ENCODE measurements at places on chromosomes 1 and 21.

GRCh38 chr1:22250724-22251123, 107.8 kb upstream of the WNT4 start:
- DNase-seq: peak; percentile 79

DNA sequence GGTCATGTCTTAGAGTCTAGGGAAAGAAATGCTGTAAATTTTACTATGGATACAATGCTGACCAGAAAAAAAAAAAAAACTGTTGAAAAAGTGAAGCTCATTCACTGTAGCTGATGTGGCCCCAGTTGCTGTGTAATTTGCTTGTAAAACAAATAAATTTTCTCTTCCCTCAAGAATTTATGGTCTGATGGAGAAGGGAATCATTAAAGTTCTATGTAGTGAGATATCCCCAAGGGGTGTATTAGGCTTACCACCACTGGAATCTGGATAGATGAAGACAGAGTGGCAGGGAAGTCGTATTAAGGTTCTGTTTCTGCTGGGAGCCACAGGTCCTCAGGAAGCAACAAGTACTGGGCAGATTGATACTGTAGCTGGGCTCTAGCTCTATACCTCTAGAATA, 860.0 kb downstream of the LTN1 start:
- DNase-seq: peak; percentile 38

DNA sequence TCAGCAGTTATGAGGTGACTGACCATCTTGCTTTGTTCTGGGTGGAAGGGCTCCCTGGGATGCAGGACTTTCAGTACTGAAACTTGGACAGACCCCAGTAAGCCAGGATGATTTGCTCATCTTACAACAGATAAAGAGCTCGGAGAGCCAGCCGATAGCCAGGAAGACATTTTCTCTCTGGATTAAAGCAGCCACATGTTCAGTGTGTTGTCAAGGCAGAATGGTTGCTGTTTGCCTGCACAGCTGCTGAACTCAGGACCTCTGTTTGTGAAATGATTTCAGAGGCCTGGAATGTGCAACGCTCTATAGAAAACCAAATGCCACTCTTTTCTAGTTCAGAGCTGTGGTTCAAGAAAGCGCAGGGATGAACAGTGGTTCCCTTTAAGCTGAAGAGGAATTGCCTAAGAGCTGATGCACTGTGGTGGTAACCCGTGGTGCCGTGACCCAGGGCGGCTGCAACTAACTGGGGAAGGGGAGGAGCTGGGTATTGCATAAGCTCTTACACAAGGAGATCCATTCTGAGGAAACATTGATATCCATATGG, 40.7 kb downstream of the CASQ2 start:
- peak; percentile 80 for DNase-seq

- DNase-seq: no peak
These were observed 8.4 kb upstream of the NPHP4 start for GRCh38 chr1:6000444-6001288.

DNA sequence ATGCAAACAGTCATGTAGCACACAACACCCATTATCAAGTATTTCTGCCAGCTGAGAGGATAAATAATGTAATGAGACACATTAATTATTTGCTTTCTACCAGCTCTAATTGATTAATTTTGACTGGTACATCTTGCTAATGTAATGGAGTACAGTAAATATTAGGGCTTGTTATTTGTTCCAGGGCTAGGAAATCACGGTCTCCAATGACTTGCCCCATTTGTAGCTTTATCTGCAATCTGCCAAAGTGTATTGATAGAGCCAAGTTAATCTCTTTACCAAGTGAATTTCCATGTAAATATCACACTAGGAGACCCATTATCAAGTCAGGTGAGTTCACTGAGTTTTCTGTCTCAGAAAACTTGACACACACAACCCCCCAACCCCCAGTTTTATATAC, 55.1 kb downstream of the RGS13 start:
- DNase-seq: no peak

GRCh38 chr1:115092175-115092574, 2.9 kb upstream of the TSPAN2 start:
- no peak for DNase-seq

GRCh38 chr1:1307261-1307922, 338 bp downstream of the ACAP3 start:
- peak; percentile 50 for DNase-seq

GRCh38 chr1:75079538-75080290, 54.5 kb upstream of the LHX8 start:
- DNase-seq: peak; percentile 4

- DNase-seq: no peak
These were observed 1274.1 kb upstream of the NCAM2 start for GRCh38 chr21:19724081-19724480.

- no peak for DNase-seq
These were observed 28.1 kb upstream of the PM20D1 start for GRCh38 chr1:205878026-205878425.

DNA sequence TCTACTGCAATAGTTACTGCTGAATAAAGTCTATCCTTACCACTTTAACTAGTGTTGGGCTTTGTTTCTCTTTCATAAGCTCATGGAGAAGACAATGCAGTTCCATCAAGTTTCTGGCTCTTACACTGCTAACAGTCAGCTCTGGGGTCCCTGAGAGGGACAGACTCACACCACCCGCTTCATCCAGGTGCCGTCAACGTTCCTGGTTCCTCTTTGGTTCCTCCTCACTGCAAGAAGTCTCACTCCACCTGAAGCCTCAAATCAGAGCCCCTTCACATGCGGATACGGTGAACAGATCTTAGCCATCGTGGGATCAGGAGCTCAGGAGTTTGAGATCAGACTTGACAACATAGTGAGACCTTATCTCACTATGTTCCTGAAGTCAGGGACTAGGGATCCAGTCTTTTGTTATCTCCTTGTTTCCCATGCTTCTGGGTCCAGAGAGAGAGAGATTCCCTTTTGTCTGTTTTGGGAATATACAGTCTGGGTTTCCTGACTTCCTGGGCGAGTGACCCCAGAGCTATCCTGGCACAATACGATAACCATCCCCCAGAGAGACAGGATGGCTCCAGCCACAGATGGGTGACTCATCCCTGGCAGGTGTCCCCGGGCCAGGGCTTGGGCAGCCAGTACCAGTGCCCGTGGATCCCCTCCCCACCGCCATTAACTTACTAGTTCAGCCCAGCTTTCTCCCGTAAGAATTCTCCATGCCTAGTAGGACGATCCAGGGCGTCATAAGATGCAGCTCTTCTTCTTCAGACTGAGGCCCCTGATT, 14.3 kb upstream of the PCP4 start:
- DNase-seq: no peak

DNA sequence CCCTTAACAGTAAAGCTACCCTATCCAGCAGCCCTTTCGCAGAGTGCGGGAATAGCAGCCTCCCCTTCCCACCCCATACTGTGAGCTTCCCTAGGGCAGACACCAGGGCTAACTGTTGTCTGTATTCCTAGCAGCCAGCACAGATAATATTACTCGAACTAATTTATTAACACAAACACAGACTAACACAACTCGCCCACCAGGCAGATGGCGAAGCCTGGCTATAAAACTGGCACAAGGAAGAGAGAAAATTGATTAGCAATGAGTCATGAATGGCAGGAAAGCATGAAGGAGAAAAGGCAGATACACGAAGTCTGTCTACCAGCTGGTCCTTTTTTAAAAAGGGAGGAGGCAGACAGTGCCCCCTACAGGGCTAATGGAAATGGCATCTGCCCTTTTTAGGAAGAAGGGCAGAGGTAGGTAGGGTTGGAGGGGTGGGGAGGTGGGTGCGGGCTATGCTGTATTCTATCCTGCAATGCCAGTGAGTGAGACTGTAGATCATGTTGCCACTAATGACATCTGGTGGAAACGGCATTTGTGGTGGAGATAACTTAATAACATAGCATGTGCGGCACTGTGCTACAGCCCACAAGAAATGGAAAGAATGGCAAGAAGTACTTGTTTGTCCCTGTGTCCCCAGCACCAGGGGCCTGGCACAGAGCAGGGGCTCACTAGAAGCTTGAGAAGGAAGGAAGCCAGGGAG, 30.6 kb upstream of the CTPS1 start:
- peak; percentile 88 for DNase-seq

DNA sequence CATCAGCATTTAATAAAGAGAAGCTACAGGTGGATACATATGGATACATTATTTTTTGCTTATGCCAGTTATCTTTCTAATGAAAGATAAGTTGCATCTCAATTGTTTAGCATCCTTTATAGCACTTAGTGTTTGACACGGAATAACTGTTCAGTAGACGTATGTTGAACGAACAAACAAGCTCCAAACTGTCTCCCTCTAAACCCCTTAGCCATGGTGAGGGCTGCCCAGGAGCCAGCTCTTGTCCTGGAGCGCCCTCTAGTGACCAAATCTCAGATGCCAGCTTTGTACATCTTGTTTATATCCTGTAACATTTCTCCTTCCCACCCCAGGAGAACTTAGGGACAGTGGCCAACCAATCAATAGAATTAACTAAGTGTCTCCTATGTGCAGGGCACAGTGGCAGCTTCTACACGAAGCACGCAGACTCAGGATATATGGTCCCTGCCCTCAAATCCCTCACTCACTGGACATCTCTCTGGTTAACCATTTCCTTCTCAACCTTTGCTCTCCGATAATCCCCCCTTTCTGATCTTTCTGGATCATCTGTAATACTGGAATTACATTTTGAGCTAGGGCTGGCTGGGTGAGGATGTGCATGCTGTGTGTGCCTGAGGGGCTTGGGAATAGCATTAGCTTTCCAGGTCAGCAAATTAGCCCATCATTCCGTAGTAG, 22.9 kb downstream of the KCNA10 start:
- peak; percentile 76 for DNase-seq

DNA sequence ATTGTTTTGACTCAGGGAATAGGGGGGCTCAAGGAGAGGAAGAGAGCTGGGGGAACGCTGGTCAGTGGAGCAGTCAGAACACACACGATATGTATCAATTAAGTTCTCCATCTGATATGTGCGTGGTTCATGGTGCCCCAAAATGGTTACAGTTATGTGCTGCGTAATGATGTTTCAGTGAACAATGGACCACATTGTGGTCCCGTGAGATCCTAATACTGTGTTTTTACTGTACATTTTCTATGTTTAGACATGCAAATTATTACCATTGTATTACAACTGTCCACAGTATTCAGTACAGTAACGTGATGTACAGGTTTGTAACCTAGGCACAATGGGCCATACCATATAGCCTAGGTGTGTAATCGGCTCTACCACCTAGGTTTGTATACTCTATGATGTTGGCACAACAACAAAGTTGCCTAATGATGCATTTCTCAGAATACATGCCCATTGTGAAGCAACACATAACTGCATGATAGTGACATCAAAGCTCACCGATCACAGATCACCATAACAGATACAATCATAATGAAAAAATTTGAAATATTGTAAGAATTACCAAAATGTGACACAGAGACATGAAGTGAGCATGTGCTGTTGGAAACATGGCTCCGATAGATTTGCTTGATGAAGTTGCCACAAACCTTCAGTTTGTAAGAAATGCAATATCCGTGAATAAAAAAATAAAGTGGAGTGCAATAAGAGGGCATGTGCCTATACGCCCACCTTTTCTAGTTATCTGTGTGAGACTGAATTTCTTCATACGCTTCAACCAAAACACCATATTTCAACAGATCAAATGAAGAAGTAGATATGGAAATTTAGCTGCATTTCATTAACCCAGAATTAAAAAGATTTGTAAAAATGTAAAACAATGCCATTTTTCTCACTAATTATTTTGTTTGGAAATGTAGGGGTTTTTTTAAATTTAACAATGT, 14.8 kb upstream of the TMEM54 start:
- DNase-seq: peak; percentile 60

DNA sequence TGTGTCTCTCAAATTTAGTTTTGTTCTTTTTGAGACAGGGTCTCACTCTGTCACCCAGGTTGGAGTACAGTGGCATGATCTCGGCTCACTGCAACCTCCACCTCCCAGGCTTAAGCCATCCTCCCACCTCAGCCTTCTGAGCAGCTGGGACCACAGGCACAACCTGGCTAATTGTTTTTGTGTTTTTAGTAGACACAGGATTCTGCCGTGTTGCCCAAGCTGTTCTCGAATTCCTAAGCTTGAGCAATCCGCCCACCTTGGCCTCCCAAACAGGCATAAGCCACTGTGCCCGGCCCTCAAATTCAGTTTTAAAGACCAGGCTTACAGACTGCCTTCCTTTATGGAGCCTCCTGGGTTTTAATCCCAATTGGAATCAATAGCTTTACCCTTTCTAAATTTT, 83.7 kb upstream of the SELENON start:
- no peak for DNase-seq

GRCh38 chr1:11541236-11541635, 62.3 kb downstream of the DISP3 start:
- no peak for DNase-seq

- DNase-seq: no peak
These were observed 13.6 kb upstream of the GPX7 start for GRCh38 chr1:52588535-52588934.

DNA sequence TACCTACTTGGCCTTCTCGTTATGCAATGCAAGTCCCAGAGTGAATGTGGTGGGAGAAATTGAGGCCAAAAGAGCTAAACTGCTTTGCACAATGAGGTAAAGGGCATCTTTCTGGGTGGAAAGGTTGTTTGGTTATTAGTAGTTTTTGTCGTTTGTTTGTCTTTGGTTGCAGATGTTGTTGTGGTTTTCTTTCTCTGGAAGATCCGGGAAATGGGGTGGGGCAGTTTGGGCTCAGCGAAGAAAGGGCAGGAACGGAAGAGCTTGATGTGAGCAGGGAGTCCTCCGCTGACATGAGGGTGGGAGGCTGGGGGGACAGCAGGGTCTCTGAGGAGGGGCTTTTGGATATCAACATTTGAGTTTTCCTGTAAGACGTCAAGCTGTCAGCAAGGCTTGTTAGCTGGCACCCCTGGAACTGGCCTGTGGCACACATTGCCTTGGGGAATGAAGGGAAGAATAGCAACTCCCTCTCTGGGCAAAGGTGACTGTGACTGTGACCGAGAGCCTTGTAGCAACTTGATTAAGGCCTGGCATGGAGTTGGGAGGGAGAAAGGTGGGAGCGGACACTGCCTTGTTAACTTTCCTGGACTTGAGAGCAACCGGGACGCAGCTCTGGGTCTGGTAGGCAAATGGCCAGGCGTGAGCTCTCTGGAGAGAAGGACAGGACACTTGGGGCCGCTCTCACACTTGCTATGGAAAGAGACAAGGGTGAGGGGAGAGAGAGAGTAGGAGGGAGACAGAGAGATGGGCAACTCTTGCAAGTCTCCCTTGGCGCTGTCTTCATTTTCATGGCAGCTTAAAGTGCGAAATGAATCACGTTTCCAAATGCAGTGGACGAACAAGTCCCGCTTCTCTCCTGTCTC, 15.4 kb upstream of the OPRD1 start:
- DNase-seq: no peak

GRCh38 chr1:73500154-73500553, 697.8 kb downstream of the LRRIQ3 start:
- DNase-seq: no peak

DNA sequence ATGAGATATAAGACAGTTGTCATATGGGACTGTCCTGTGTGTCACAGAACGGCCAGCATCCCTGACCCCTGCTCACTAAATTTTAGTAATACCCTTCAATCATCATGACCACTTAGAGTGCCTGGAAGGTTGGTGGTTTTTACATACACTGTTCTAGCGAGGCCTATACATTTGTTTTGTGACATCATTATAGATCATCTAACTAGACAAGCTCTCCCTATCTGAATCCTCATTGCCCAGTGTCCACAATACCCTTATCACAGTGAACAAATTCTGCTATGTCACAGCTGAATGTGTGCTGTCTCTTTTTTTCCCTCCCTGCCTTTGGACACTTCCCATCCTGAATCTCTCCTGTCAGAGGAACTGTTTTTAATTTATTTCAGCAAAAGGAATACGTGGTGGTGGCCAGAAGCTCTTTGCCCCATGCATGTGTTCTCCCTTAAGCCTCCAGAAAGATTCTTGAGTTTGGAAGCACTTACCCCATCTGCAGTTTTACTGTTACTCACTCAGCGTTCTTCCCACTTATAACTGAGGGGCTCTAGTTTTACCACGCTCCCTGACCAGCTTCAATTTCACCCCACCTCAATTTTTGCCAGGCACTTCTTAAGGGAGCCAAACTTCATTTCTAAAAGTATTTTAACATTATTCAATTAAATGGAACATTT, 70.3 kb downstream of the OLFML2B start:
- no peak for DNase-seq

All from EL (cell line).